Heart left ventricle (tissue), 16 donors: ENCODE measurements at places on chromosomes 12 and 14.

DNA sequence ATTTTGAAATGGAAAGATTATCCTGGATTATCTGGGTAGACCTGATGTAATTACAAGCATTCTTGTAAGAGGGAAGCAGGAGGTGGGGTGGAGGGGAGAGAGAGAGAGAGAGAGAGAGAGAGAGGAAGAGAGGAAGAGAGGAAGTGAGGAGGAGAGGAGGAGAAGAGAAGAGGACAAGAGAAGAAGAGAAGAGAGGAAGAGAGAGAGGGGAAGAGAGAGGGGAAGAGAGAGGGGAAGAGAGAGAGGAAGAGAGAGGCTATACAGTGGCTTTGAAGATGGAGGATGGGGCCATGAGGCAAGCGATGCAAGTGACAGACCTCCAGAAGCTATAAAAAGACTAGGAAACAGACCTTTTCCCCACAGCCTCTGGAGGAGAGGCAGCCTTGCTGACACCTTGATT, 13.7 kb upstream of the CHST11 start:
- H3K36me3 ChIP-seq = no peaks in the 10 kb centered on the region
- no peak overlapping the region for H3K4me3 ChIP-seq
- H3K4me1 ChIP-seq = no peaks in the 10 kb centered on the region
- DNase-seq = no peak

GRCh38 chr12:54829511-54829910, 24.8 kb upstream of the MUCL1 start:
- no peak overlapping the region for H3K4me3 ChIP-seq
- no peaks in the 10 kb centered on the region for H3K36me3 ChIP-seq
- DNase-seq = no peak
- H3K4me1 ChIP-seq = no peaks in the 10 kb centered on the region
- H3K27me3 ChIP-seq = no peaks in the 10 kb centered on the region
- H3K27ac ChIP-seq = no peak overlapping the region

DNA sequence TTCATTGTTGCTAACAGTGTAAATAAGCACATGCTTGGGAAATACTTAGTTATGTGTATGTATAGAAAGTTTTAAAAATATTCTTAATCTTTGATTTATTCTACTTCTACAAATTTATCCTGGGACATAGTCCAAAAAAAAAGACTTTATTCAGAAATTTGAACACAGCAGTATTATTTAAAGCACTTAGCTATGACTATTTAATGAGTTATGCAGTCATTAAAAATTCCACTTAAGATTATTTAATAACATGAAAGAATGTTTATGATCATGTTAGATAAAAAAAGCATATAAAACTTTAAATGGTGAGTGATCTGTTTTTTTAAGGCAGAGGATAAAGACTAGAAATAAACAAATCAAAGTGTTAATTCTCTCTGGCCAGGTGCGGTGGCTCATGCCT, 78.3 kb downstream of the BAZ1A start:
- H3K27ac ChIP-seq = no peak overlapping the region
- H3K36me3 ChIP-seq = peaks cover 2% of the 10 kb centered on the region
- H3K4me1 ChIP-seq = no peaks in the 10 kb centered on the region
- DNase-seq = no peak

- no peaks in the 10 kb centered on the region for H3K27me3 ChIP-seq
- H3K4me3 ChIP-seq = no peak overlapping the region
- peak overlapping the region; percentile 72 for H3K27ac ChIP-seq
- no peaks in the 10 kb centered on the region for H3K36me3 ChIP-seq
- peak; percentile 56 for DNase-seq
- peaks cover 23% of the 10 kb centered on the region for H3K4me1 ChIP-seq
These were observed 25.3 kb downstream of the CMKLR1 start for GRCh38 chr12:108313606-108314351.

GRCh38 chr12:51592034-51592705, 1.1 kb downstream of the SCN8A start:
- H3K36me3 ChIP-seq = no peaks in the 10 kb centered on the region
- no peak overlapping the region for H3K4me3 ChIP-seq
- no peak for DNase-seq
- H3K27ac ChIP-seq = no peak overlapping the region
- peaks cover 19% of the 10 kb centered on the region for H3K27me3 ChIP-seq

- no peak overlapping the region for H3K4me3 ChIP-seq
- H3K36me3 ChIP-seq = no peaks in the 10 kb centered on the region
- H3K4me1 ChIP-seq = no peaks in the 10 kb centered on the region
- DNase-seq = no peak
- peaks cover 3% of the 10 kb centered on the region for H3K27me3 ChIP-seq
- no peak overlapping the region for H3K27ac ChIP-seq
These were observed 335.5 kb upstream of the SFSWAP start for GRCh38 chr12:131375261-131375971.

- H3K4me3 ChIP-seq = no peak overlapping the region
These were observed 58.9 kb downstream of the BCL11B start for GRCh38 chr14:99213101-99213500.

DNA sequence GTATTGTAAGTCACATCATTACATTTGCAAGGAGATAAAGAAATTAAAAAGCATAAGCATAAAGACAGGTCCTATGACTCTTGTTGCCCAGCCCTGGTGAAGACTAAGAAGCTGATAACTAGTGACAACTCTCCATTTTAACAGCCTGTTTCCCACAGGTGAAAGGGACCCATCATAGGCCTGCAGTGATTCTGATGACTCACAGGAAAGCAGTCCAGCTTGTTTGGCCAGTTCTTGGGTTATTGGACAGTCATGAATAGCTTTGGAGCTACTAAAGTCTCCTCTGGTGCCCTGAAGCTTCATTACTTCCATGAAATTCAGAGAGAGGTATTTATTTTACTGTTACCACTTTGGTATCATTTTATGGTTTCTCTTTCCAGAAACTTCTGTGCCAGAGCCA, 55.5 kb upstream of the DYRK2 start:
- no peak overlapping the region for H3K27ac ChIP-seq
- H3K36me3 ChIP-seq = no peaks in the 10 kb centered on the region
- DNase-seq = no peak
- H3K4me1 ChIP-seq = peaks cover 6% of the 10 kb centered on the region
- no peak overlapping the region for H3K4me3 ChIP-seq
- no peaks in the 10 kb centered on the region for H3K27me3 ChIP-seq

DNA sequence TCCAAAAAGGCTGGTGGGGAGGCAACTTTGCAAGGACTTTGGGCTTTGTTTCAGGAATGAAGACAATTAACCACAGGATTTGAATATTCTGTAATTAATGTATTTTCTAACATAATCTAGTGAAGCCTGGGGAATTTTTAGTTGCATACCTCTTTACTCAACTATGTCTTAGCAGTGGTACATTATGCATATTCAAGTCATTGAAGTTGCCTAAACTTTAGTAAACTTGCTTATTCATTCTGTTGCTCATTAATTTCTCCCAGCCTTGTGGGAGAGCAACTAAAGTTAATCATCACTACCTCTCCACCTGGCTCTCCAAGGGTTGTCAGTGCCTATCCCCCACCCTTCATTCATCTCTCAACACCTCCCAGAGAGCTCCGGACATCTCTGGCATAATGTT, 54.2 kb downstream of the IFNG-AS1 start:
- no peak overlapping the region for H3K27ac ChIP-seq
- no peak overlapping the region for H3K4me3 ChIP-seq
- no peaks in the 10 kb centered on the region for H3K4me1 ChIP-seq
- no peak for DNase-seq
- no peaks in the 10 kb centered on the region for H3K36me3 ChIP-seq

DNA sequence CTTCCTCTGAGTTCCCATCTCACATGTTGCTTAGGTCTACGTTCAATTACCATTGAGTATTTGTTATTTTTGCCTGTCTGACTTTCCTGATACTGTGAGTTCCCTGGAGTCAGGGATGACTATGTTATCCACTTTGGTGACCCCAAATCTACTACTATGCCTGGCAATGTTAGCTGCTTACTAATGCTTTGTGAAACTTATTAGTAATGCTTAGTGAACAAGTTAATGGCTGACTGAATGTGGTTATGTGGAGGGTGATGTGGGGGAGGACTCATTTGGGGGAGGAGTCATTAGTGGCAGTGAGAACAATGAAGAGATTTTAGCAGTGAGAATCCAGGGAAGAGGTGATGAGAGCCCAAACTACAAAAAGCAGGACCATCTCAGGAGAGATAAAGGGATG, 121.6 kb downstream of the KTN1 start:
- H3K27ac ChIP-seq = no peak overlapping the region
- no peaks in the 10 kb centered on the region for H3K4me1 ChIP-seq
- no peak for DNase-seq
- H3K36me3 ChIP-seq = peaks cover 4% of the 10 kb centered on the region

DNA sequence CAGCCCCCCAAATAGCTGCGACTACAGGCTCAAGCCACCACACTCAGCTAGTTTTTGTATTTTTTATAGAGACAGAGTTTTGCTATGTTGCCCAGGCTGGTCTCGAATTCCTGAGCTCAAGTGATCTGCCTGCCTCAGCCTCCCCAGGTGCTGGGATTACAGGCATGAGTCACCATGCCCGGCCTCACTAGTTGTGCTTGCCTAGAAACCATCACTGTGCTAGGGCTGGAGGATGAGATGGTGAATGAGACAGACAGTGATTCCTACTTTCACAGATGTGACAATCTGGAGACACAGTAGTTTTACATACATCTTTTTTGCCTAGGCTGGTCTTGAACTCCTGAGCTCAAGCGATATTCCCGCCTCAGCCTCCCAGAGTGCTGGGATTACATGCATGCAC, 7.5 kb upstream of the MSI1 start:
- no peak for DNase-seq
- no peaks in the 10 kb centered on the region for H3K27me3 ChIP-seq
- no peaks in the 10 kb centered on the region for H3K36me3 ChIP-seq
- no peak overlapping the region for H3K27ac ChIP-seq
- H3K4me1 ChIP-seq = peaks cover 1% of the 10 kb centered on the region
- no peak overlapping the region for H3K4me3 ChIP-seq

- DNase-seq = no peak
- no peaks in the 10 kb centered on the region for H3K4me1 ChIP-seq
- H3K27me3 ChIP-seq = no peaks in the 10 kb centered on the region
- H3K4me3 ChIP-seq = no peak overlapping the region
- no peaks in the 10 kb centered on the region for H3K36me3 ChIP-seq
These were observed 508.2 kb upstream of the ATP2B1 start for GRCh38 chr12:90216815-90217214.

DNA sequence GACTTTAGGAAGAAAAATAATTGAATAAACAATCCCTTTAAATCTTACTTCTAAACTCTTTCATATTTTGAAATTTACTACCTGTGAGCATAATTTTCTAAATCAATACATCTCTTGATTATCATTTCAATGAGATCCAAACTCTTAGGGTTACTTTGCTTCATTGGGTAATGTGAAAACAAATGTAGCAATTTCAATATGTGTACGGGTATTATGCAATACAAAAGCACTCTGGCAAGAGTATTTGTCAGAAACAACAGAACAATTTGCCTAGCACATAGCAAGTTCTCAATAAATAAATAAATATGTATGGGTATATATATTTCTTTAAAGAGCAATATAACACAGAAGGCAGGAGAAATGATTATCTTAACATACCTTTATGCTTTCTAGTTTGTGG, 77.1 kb downstream of the PLEKHG7 start:
- no peak overlapping the region for H3K4me3 ChIP-seq
- no peak for DNase-seq
- peaks cover 7% of the 10 kb centered on the region for H3K4me1 ChIP-seq
- H3K27me3 ChIP-seq = no peaks in the 10 kb centered on the region
- peaks cover 57% of the 10 kb centered on the region for H3K36me3 ChIP-seq
- H3K27ac ChIP-seq = no peak overlapping the region

- H3K27ac ChIP-seq = no peak overlapping the region
- H3K4me3 ChIP-seq = no peak overlapping the region
- H3K27me3 ChIP-seq = no peaks in the 10 kb centered on the region
- H3K4me1 ChIP-seq = no peaks in the 10 kb centered on the region
These were observed 172.7 kb upstream of the CNOT2 start for GRCh38 chr12:70070494-70071007.

GRCh38 chr14:97021571-97022168, 224.5 kb downstream of the VRK1 start:
- H3K4me1 ChIP-seq = no peaks in the 10 kb centered on the region
- H3K36me3 ChIP-seq = no peaks in the 10 kb centered on the region
- no peak for DNase-seq
- H3K27me3 ChIP-seq = peaks cover 5% of the 10 kb centered on the region
- H3K4me3 ChIP-seq = no peak overlapping the region
- no peak overlapping the region for H3K27ac ChIP-seq
